ENCODE measurements at places on chromosomes 11 and 22. TPM values are rescaled to one million over a fixed set of nuclear protein-coding genes. Genes with fewer than 3 reads are reported as not detected.

HTR3A gene
- total RNA-seq, result not detected

TRIM51 gene
- total RNA-seq, result not detected

CCDC87 gene
- 0.33 TPM for total RNA-seq

CCDC73 gene
- total RNA-seq, result under 0.01 TPM

All from fibroblast of lung (primary cell).